ENCODE measurements at places on chromosomes 2 and 18.

DNA sequence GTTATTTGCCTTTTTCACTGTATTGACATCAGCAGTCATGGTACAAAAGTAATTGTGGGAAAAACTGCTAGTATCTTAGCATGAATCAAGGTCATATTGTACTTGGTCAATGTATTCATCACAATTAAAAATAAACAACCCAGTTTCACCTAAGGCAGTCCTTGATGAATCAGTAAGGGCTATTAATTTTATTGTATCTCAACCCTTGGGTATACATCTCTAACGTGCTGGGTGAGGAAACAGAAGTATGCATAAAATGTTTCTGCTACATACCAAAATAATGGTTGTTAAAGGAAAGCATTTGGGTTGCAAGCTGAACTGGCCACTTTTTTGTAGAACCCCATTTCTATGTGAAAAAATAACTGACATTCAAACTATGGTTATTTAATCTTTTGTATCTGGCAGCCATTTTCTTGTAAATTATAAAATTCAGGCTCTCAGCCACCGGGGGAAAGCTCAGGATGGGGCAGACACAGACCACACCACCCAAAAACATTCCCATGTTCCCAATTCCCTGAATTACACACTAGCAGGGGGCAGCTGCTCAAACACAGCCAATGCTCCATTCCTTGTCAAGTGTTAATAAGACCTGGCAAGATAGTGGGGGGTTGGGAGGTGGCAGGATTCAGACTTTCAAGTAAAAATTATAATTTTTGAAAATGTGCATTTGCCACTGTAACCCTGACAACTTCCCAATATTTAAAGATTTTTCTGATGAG lies 49.3 kb downstream of the OLA1 start:
- no peak for DNase-seq

GRCh38 chr18:57205641-57206040 lies 58.8 kb downstream of the BOD1L2 start:
- no peak for DNase-seq

DNA sequence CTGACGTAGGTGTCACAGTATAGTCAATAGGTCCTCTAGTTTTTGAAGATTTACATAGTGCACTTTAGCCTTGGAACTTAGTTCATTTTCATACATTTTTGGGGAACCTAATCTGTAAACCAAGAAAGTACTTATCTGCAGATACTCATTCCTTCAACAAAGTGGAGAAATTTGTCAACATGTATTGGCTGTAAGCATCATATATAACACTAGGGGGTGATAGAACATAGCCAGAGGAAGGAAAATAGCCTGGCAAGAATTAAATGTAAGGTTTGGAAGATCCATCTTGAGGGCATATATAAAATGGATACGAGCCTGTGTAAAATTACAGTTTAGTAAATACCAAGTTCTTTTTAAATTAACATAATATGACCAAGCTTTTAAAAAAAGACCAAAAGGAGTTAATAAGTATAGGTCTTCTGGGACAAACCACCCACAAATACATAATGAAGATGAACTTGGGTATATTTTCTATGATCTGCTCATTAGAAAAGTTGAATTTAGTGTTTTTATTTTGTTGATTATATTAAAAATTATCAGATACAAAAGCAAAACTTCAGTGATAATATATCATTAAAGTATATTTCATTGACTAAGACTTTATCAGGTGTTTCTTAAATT lies 18.2 kb downstream of the RPL37A start:
- DNase-seq: no peak

DNA sequence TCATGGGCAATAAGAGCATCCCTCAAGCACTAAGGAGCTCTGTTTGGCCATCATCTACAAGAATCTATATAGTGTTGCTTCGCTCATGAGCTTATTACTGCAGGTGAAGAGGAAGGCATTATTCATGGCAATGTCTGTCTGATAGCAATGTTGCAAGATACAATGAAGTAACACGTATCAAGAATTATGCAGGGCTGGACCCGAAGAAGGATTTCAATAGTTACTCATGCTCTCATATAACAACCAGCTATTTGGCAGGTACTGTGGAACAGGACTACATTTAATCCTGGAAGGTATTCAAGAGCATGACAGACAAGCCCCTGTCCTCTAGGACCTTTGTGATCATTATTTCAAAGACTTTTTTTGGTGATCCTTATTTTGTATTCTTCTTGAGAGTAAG lies 109.6 kb downstream of the LAMA3 start:
- DNase-seq: no peak

DNA sequence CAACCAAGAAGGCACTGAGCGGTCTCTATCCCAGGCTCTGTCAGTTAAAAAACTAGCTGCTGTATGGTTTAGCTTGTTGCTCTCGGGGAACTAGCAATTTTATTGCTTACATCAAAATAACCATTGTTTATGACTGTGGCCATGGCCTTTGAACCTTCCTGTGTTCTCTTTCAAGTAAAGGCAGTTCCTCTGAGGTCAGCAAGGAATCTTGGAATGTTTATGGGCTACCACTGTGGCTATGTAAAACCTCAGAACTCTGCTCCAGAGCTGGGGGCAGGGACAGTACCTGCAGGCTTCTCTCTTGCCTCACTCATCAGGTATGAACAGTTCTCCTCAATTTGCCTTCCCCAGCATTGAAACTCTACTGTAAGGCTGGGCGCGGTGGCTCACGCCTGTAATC lies 416.0 kb upstream of the NETO1 start:
- DNase-seq: no peak

DNA sequence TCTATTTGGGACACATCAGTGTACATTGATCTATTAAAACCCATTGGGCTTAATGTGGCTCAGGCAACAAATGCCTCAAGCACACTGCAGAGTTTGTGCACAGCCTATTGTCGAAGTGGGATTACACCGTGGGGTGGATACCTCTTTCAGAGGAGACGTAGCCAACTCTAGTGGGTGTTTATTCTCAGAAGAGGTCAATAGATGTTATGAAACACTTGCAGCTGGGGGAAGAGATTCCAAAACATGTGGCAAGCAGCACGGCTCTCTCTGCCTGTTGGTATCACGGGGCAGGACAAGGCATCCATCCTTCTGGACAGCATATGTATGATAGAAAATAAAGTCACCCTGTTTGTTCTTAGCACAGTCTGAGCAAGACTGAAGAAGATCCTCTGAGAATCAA lies 121.4 kb upstream of the COPS8 start:
- no peak for DNase-seq

DNA sequence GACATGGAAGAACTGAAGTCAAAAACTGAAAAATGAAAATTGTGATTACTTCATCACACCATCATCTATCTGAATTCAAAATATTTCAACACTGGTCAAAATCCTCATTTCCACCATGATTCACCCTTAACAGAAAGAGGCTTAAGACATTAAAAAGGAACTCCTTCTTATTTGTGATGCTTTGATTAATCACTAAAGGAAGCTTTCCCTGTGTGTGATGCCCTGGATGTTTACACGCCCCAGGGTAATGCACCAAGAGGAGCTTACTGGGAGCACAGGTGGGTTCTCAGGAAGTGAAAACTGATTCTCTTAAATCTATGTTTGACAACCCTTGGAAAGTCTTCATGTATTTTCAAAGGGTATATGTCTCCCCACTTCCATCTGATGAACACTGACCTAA lies 11.5 kb downstream of the GRB14 start:
- DNase-seq: no peak

GRCh38 chr2:113216891-113217454 lies 43.2 kb downstream of the PSD4 start:
- no peak for DNase-seq

DNA sequence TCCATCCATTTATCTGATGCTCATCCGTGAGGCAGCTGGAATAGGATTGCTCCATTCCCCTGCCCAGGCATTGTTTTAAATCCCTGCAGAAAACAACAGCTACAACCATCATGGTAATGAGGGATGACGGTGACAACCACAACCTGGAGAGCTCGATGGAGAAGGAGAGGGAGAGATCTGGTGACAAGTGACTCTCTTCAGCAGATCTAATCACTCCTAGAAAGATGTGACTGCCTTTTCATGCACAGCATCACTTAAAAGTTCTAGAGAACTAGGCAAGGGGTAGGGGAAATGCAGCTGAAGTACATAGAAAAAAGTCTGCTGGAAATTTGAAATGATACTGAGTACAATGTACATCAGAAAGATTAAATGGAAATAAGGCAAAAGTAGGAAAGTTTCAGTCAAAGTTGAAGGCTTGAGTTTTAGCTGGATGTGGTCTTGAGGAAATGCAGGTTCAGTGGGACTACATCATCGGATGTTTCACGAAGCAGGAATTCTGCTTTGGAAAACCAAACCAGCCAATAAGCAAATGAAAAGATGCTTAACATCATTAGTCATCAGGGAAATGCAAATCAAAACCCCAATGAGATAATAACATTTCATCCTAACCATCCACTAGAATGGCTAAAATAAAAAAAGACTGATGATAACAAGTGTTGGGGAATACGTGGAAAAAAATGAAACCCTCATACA lies 6.8 kb upstream of the ARHGAP25 start:
- DNase-seq: no peak

DNA sequence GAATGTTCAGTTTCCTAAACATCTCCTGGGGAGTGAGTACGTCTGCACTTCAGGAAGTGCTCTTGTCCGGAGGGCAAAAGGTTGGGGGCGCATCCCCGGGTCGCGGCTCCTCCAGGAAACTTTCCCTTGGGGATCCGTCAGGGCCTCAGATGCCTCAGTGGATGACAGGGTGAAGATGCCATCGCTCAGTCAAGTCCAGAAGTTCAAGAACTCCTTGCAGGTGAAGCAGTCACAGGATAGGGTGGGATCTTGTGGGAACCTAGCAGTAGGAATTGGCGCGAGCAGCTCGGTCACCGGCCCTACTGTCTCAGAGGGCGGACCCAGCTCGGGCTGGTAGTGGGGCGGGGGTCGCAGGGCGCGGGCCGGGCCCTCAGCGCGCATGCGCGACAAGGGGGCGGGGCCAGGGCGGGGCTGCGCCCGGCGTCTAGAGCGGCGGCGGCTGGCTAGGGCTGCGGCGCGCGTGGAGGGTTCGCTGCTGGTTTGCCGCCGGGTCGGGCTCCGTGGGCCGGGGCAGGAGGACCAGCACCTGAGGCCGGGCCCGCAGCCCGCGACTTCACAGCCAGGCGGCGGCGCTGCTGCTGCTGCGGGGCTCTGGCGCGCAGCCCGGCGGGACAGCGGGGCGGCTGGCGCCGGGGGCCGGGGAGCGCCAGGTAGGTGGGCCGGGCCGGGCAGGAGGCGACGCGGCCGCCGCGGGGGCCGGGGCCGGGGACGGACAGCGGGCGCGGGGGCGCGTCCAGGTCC lies at the start of gene INPP4A:
TSS of gene INPP4A (plus strand) at position 423 of the 741 bp plus-strand sequence. CDS start 75,191 bp downstream, outside the sequence.
- peak; percentile 77 for DNase-seq

DNA sequence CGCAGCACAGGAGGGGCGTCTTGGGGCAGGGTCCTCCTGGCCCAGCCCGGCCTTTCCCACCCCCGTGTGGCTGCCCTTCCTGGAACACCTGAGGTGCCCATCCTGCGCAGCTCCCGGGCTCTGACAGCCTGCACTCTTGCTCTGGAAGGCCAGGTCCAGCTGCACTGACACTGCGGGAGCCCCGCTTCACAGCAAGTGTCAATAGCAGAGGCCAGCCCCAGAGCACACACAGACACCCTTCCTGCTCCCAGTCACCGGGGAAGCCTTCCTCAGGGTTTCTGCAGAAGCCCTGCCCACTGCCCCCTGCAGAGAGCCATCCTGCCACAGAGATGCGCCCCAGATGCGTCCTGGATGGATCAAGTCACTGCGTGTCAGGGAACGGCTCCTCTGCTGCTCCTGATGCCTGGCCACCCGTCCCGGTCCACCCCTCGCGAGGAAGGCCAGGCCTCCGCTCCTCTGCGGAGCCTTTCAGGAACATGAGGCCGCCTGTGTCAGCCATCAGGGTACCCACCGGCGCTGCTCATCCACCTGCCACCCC lies 519.2 kb upstream of the MYT1L start:
- no peak for DNase-seq

DNA sequence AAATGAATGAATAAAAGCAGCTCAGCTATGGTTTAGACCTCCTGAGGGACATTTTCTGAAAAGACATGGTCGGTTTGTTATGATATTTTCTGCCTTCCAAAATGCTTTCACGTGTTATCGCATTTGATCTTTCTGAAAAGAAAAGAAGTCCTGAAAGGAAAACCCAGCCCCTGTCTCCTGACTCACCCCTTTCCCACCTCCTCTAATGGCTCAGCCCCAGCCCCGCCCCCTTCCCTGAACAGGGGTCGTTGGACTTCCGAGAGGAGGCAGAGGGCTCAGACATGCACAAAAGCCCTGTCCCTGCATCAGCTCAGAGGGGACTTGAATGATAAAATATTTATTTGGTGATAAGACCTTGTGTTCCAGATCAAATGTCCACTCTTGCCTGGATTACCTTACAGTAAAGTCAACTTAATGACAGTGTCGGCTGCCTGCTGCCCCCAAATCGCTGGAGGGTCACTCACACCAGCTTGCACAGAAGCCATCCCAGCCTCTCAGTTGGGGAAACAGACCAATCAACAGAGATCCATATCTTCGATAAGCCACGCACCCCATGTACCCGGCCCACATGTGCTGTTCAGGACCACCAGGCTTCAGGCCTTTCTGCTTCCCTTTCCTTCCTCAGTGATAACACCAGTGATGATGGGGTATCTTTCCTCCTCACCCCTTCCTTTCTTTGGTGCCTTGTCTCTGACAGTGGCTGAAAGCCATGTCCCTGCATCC lies 69.6 kb downstream of the CLHC1 start:
- no peak for DNase-seq

DNA sequence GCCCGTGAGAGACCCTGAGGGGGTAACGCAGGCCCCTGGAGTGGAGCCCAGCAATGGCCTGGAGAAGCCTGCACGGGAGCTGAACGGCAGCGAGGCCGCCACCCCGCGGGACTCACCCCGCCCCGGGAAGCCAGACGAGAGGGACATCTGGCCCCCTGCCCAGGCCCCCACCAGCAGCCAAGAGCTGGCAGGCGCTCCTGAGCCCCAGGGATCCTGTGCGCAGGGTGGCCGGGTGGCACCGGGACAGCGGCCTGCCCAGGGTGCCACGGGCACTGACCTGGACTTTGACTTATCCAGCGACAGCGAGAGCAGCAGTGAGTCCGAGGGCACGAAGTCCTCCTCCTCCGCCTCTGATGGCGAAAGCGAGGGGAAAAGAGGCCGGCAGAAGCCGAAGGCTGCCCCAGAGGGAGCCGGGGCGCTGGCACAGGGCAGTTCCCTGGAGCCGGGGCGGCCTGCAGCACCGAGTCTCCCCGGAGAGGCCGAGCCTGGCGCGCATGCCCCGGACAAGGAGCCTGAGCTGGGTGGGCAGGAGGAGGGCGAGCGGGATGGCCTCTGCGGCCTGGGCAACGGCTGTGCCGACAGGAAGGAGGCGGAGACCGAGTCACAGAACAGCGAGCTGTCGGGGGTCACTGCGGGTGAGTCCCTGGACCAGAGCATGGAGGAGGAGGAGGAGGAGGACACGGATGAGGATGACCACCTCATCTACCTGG lies 35.1 kb downstream of the CTDP1 start:
- no peak for DNase-seq

DNA sequence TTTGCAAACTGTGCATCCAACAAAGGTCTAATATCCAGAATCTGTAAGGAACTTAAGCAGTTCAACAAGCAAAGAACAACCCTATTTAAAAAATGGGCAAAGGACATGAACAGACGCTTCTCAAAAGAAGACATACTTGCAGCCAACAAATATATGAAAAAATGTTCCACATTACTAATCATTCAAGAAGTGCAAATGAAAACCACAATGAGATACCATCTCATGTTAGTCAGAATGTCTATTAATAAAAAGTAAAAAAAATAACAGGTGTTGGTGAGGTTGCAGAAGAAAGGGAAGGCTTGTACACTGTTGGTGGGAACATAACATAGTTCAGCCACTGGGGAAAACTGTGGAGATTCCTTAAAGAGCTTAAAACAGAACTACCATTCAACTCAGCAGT lies 126.2 kb downstream of the NAT8 start:
- no peak for DNase-seq

Measured in activated T-cell treated with anti-CD3 and anti-CD28 coated beads for 48 hours (primary cell).